ENCODE measurements at places on chromosomes 6 and 20.

GRCh38 chr20:3712279-3712873 lies at the start of gene SIGLEC1:
SIGLEC1 (minus strand) TSS chr20:3712600; CDS start chr20:3707128, 5,472 bp downstream.
- peak; percentile 3 for DNase-seq

- no peak for DNase-seq
Observed at GRCh38 chr6:119501798-119502483, 152.4 kb upstream of the MAN1A1 start.

DNA sequence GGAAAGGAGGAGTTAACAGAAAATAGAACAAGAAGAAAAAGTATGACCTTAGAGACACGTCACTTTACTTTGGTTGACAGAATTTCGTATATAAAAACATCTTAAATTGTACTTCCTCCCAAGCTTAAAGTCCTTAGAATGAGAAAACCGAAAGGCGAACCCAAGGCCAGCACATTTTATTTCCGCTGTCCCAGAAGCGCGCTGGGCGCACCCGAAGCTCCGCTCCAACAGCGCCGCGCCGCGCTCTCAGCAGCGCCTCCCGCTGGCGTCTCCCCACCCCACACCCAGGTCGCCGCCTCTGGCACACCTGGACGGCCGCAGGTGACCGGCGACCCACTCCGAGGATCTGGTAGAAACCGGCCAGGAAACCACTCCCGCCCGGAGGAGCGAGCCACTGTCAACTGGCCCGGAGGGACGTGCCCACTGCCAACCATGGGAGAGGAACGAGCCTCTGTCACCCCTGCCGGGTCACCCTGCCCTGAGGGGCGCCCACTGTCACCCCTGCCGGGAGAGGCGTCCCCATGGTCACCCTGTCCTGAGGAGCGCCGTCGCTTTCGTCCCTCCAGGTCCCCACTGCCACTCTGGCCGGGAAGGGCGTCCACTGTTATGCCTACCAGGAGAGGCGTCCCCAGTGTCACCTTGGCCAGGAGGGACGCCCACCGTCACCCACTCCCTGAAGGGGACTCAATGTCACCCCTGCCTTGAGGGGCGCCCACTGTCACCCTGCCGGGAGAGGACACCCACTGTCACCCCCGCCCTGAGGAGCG lies 824 bp downstream of the MPC1 start:
- peak; percentile 60 for DNase-seq

GRCh38 chr6:37934276-37934675 lies 114.7 kb downstream of the ZFAND3 start:
- no peak for DNase-seq

DNA sequence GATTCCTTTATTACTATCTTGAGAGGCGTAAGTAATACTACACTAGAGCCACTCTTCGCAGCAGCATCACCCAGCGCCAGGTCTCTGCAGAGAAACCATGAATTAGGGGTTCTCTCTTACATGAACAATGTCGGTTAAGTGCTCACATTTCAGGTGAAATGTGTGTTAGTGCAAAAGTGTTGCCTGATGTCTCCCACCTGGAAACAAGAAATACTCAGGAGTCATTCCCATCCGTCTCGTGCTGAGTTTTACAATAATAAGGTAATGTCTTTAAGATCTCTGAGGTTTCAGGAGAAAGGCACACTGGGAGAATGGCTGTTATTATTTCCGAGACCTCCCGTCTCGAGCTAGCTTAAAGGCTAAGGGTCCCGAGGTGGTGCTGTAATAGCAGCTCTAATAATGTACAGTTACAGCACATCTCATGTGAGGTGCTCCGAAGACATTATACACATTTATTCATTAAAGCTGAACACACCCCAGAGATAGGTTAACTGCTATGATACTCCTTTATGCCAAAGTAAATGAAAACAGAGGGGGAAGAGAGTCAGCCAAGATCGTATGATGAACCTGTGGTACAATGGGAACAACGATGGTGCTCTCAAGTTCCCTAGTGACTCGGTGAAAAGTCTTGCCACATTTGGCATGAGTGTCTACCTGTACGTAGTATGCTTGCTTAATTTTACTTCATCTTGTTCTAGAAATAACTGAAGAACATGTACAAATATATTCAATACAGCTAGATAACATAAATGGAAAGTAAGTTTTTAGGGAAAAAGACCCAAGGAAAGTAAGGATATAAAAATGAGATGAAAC lies 458.3 kb upstream of the CITED2 start:
- DNase-seq, result no peak

- no peak for DNase-seq
Observed at GRCh38 chr20:9052136-9052535, 16.8 kb upstream of the PLCB4 start.

- DNase-seq, result no peak
Observed at GRCh38 chr6:113719064-113719463, 138.1 kb upstream of the MARCKS start.

DNA sequence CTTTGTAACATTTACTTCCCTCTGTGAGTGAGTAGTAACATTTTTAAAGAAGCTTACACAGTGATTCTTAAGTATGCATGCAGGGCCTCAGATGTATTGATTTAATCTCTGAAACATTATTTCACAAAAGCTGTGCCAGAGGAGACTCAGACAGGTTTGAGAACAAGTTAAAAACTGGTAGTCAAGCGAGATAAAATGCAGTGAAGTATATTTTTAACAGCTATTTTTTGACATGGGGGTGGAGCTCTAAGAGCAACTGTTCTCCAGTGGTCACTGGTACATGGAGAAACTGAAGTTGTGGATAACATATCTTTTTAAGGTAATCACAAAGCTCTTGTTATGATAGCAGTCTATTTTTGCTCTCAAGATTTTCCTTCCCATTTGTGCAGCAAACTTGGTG lies 20.4 kb downstream of the DSTN start:
- no peak for DNase-seq

DNA sequence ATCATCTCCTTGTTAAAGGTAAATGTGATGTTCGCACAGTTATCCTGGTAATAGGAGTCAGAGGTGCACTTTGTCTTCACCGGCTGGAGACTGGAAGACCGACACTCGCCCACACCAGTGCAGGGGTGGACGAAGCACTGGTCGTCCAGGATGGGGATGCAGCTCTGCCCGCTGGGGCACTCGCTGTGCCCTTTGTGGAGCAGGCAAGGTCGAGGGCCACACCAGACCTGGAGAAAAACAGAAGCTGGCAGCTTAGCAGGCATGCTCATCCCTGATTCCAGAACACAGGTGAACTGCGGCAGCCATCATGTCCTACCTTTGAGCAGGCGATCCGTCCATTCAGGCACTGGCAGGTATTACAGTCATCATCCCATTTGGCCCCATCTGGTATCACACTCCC lies 32.3 kb downstream of the JAG1 start:
- no peak for DNase-seq

DNA sequence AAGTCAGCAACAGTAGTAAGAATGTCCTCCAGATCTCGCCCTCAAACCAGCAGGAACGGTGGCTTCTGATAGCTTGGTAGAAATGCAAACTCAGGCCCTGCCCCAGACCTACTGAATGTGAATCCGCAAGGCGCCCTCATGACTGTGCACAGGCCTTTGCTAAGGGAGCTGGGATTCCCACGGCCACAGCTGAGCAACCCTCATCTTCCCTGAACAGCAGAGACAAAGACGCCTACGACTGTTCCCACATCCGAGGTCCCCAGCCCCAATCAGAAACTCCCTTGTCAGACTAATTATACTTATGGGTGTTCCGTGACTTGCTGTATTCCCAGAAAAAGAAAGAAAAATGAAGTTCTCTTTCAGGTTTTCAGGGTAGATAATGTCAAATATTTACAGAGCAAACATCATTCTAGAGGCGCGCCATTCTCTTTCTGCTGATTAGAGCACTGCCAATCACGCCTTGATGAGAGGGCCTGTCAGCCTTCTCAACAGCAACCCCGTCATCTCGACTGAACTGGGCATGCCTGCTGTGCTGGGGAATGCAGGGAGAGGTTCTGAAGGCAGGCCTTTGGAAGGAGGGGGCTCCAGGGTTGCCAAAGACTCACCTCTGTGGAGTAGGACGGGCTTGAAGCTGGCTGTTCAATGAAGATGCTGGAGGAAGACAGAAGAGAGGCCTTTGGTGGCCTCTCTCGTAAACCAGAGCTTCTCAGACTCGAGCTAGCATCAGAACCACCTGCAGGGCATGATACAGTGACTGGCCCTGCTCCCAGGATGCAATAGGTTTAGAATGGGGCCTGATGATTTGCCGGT lies 79.9 kb downstream of the ZNF217 start:
- DNase-seq, result no peak
